Activated CD4-positive, alpha-beta T cell treated with anti-CD3 and anti-CD28 coated beads, Interleukin-2, amount 50 U/mL, for 24 hours (primary cell): ENCODE measurements at places on chromosomes 5 and 9.

DNA sequence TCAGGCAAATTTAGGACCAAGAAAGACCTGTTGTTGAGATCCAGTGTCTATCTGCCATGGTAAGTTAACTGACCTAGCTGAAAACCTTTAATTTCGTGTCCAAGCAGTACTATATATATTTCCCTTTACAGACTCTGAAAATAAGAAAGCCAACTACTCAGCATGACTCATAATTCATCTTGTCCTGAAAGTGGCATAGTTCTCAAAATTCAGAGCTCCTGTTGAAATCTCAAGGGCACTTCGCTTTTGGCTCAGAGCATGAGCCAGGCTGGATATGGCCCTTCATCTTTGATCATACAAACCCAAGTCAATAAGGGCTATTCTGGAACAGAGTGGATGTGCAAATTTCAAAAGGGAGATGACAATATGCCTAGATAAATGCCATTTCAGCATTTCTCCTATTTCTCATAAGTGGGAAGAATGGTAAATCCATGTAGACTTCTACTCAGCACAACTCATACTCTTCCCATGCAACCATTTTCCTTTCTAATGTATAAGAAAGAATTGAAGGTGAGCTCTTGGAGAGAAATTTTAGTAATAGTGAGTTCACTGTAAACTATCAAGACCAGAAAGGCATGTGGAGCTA, 567.9 kb upstream of the DAB2 start:
- no peak for DNase-seq

GRCh38 chr5:87339986-87340385, 72.3 kb downstream of the RASA1 start:
- no peak for DNase-seq

DNA sequence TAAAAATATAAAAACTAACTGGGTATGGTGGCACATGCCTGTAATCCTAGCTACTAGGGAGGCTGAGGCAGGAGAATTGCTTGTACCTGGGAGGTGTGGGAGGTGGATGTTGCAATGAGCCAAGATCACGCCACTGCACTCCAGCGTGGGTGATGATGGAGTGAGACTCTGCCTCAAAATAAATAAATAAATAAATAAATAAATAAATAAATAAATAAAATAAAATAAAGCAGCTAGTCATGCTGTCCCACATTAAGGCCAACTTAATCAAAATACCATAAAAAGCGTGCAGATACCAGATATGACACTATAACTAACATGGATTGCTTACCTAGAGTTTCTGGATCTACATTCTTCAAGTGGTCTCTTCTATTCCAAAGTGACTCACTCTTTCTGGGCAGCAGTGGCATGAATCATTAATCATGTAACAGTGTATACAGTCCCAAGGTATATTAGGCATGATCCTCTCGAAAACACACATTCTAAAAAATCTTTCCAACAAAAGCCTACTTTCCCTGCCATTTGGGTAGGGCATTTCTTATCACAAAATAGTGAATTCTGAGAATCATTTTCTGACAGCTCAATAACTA, 187.1 kb downstream of the ELAVL2 start:
- DNase-seq = no peak

- DNase-seq = no peak
These were observed 37.9 kb downstream of the NRG2 start for GRCh38 chr5:140005145-140005591.

GRCh38 chr9:98833090-98833956, 25.9 kb downstream of the GALNT12 start:
- no peak for DNase-seq

GRCh38 chr5:15439801-15440200, 60.2 kb upstream of the FBXL7 start:
- no peak for DNase-seq

GRCh38 chr5:53123702-53124101, 14.1 kb upstream of the MOCS2 start:
- no peak for DNase-seq

DNA sequence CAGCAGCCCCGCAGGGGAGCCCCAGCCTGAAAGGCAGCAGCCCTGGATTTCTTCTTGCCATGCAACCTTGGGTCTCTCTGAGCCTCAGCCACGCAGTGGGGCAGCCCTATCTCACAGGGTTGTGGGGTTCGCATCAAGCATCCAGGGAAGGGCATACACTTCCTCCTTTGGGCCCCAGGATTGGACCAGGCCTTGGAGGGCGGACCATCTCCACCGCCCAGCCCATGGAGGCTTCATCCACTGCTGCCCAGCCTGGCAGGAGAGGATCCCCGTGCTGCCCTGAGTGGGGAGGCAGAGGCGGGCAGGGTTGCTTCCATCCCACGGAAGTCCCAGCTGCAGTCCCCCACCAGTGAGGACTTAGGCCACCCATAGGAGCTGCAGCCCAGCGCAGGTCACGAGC, 5.3 kb downstream of the ADAMTS2 start:
- DNase-seq = no peak

DNA sequence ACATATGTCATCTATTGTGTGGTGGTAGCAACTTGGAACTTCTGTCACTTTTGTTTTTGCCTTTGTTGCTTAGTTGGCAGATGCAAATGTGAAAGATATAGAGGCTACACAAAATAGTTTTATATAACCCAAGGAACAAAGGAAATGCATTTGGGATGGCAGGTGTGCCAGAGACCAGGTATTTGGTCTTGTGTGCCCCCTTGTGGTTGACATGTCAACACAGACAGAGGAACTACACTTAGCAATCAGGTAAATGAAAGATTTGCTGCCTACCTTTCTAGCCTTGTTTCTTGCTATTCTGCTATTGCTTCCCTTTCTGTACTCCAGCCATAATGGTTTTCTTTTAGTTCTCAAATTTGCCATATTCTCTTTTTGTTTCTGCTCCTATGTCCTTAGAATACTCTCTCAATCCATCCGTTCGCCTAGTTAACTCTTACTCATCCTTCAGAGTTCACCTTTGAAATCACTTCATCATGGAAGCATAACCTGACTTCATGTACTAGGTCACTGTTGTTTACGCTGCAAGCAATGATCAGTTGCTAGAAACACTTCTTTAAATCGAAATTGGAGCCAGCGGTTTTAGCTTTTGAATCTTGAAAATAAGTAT, 119.5 kb downstream of the TRPM3 start:
- no peak for DNase-seq

- no peak for DNase-seq
These were observed 5.3 kb downstream of the NFX1 start for GRCh38 chr9:33295571-33295970.

GRCh38 chr9:103713631-103714030, 380.5 kb upstream of the SMC2 start:
- no peak for DNase-seq

DNA sequence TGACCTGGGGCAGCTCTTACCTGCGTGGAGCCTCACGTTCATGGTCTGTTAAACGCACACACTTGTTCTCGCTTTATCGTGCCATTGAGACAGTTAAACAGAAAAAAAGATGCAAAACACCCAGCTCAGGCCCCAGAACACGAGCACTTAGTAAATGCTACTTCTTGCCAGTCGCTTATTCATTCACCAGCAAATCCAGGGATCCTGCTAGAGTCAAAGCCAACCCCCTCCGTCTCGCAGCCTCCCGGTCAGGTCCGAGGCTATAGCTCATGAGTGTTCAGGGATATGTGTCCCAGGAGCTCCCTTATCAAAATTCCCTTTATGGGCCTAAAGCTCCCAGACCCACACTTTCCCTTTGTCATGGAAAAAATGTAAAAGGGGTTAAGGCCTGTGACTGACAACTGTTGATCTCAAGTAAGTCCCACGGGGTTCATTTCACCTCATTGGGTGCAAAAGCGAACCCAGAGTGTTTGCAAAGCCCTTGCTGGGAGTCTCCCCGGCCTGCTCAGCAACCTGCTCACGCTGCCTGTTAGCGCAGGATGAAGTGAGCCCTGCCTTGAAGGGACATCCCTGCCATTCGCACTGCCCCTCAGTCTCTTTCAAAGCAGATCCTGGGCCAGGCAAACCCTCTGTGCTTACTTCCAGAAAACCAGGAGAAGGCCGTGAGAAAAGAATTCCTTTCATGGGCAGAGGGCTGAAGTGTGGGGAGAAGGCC, 40.7 kb downstream of the HRH2 start:
- DNase-seq = no peak
